ENCODE measurements at places on chromosomes 11 and 22.

DNA sequence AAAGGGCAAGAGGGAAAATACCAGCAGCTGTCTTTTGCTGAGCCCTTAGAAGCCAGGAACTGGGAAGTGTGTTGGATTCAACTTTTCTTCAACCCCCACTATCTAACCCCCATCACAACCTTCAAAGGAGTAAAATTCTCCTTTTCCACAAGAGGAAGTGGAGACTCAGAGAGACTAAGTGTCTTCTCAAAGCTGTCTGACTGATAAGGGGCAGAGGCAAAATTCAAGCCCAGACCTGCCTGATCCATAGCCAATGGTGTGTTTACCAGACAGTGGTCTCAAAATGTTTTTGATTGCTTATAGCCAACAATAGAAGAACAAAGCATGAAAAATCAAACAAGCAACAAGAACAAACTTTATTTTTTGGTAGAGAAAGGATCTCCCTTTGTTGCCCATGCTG is 707.0 kb downstream of the NTM start:
- no peak for DNase-seq

GRCh38 chr11:33529461-33529860 is 171.2 kb downstream of the C11orf91 start:
- DNase-seq = no peak

- DNase-seq = peak; percentile 54
Measured at GRCh38 chr11:34274712-34275398, 83.0 kb downstream of the ABTB2 start.

DNA sequence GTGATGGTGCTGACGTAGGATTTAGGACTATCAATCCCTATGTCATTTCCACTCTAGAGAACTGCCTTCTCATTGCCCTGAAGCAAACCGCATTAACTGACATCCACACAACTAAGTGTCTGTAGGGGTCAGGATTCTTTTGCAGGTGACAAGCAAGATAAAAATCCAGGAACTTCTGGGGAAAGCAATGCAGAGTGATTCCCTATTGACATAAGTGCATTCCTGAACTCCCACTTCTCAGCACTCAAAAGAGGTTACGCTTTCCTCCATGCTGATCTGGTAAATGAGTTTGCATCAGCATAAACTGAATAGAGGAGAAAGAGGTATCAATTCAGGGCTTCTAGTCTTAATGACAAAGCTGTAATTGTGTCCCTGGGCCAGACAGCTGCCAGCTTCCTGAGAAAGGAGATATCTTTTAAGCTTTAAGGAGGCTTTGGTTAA is 224.6 kb upstream of the ISX start:
- no peak for DNase-seq

DNA sequence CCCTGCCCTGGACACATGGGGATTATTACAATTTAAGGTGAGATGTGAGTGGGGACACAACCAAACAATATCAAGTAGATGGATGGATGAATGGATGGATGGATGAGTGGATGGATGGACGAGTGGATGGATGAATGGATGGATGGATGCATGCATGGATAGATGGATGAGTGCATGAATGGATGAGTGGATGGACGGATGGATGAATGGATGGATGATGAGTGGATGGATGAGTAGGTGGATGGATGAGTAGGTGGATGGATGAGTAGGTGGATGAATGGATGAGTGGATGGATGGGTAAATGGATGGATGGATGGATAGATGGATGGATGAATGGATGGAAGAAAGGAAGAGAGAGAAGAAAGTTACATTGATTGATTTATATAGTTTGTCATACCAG is 859 bp downstream of the LINC01488 start:
- no peak for DNase-seq

- DNase-seq = no peak
Measured at GRCh38 chr11:102079625-102080024, 30.6 kb upstream of the YAP1 start.

DNA sequence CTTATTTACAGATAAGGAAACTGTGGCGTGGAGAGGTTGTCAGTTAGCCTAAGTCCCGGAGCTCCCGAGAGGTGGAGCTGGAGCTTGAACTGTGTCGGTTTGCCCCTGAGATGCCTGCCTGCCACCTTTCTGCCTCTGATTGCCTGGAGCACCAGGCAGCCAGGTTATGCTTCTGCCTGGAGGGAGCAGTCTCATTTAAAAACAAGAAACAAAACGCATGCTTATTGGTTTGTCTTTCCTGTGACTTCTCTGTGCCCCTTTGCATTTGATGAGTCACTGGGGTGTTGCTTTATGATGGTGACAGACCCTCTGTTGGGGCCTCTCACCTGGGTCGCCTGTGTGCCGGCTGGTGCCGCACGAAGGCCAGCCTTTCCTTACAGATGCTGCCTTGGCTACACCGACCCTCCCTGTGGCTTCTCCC is 12.2 kb downstream of the AP2A2 start:
- no peak for DNase-seq

DNA sequence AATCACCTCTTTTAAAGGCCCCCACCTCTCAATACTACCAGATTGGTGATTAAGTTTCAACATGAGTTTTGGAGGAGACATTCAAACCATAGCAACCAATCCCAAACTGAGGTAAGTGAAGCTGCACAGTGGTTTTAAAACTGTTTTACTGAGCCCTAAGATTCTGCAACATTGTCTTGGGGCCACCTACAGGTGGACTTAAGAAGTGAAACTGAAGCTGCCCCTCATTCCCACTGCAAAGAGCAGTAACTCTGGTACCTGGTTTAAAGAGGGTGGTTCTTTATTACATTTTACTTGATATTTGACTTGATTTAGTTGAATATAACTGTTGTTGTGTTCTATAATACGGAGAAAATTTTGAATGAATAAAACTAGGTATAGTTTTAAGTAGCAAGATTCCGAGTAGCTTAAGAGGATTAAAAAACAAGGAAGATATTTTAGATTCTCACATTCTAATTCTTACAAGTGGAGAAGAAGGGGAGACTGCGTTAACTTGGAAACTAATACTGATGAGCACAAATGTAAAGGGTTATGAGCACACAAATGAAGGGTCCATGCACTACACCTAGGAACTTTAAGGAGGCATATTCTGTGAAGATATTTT is 26.7 kb downstream of the SYT9 start:
- no peak for DNase-seq
